ENCODE measurements at places on chromosomes 3 and 15.

DNA sequence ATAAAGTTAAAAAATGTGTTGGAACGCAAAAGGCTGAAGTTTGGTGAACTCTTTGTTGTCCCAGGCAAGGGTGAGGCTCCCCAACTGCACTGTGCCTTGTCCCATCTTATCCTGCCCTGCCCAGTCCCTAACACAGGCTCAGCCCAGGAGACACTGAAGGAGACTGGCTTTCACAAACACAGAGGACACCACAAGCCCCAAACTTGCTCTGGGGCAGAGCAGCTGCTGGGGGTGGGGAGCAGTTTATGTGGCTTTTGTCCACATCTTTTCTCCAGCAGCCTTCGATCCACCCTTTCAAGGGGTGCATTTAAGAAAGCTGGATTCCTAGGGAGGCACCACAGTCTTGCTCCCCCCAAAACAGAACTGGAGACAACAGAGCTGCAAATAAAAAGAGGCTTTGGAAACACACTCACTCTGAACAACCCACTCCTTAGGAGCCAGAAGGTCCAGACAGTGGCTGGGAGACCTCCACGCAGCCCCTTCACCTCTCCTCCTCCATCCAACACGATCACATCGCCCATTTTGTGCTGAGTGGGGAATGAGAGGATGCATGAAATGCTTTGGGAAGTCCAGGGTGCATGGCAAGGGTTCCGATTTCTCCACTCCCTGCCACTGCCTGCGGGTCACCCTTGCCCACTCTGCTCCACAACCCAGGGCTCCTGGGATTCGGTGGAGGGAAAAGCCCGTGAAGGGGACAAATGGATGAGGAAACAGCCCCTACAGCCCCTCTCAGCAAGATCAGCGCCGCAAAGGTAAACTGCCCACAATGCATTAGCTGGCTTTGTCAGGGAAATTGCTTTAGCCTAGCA, 260.5 kb upstream of the TLE3 start:
- DNase-seq = no peak

DNA sequence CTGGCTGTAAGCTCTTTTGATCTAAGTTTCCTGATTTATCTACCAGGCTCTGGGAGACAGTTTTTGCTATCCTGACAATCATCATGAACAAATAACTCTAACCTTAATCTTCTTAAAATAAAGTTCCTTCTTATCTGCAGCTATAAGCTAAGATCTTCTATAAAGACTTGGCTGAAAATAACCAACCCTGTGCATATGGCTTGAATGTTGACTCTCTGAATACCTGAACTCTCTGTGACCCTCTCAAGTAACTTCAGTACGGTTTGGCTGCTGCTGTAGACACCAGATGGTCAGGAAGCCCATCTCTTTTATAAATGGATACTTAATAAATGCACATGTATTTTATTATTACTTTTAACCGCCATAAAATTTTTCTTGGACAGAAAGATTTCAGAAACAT, 412.4 kb upstream of the CBLB start:
- peak; percentile 77 for DNase-seq

DNA sequence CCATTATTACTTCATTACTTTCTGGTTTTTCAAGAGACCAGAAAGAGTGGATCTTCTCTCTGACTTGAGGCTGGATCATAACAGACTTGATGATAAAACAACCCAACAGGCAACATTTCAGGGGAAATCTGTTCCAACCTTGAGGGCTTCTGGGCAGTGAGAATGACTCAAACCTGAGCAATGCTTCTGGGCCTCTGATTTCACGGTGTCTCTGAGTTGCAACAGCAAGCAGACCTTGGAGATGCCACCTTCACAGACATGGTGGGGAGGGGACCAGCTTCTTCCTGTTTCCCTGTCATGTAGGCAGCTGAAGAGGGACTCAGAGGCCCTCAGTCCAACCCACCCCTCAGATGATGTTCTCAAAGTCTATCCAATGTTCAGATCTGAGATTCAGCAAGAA, 104.0 kb downstream of the ABHD5 start:
- no peak for DNase-seq

DNA sequence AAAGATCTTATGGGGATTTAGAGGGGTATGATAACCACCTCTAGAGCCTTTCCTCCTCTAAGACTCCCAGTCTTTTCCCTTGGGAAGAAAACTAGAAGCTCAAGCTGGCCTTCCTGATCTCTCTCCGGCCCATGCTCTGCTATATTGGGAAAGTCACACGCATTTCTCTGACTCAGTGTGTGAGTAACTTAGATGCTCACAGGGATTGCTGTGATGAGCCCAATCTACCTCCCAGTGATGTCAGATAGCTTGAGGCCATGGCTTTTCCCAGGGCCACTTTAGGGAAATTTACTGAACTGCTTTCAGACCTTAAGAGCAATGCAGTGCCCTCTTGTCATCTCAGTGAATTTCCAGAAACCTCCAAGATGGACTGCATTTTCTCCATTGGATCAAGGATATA, 8.6 kb upstream of the ST8SIA2 start:
- no peak for DNase-seq

DNA sequence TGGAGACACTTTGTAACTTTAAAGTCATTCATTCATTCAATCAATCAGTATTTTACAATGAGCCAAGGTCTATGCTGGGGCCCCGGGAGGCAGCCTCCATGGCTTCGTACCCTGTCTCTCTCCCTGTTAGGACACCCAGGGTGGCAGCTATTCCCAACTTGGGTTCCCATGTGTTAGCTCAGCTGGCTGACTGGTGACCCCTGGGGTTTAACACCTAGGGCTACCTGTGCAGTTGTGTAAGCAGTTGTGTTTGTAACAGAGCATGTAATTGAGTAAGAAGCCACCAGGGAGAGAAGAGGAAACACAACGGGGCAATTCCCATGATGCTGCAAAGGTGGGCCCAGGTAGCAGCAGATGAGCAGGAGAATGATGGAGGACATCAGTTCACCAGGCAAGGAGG, 132.4 kb downstream of the ADAMTS9 start:
- peak; percentile 12 for DNase-seq

DNA sequence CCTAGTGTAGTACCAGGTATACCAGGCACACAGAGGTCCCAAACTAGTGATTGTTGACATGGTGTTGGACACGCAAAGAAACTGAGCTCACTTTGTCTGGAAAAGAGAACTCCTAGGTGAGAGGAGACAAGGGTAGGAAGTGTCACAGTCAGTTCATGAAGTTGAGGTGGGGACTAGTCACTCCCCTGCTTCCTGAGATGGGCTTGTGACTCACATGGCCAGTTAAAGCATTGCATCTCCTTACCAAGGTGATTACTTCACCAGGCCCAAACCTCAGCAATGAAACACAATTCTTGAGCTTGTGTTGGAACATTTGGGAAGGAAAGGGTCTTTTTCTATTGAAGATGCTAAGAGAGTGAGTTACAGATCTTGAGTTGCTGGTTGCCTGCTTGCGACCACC, 49.2 kb upstream of the RAD18 start:
- no peak for DNase-seq

GRCh38 chr3:78645628-78646310, 1122.0 kb downstream of the ROBO1 start:
- DNase-seq = peak; percentile 69

DNA sequence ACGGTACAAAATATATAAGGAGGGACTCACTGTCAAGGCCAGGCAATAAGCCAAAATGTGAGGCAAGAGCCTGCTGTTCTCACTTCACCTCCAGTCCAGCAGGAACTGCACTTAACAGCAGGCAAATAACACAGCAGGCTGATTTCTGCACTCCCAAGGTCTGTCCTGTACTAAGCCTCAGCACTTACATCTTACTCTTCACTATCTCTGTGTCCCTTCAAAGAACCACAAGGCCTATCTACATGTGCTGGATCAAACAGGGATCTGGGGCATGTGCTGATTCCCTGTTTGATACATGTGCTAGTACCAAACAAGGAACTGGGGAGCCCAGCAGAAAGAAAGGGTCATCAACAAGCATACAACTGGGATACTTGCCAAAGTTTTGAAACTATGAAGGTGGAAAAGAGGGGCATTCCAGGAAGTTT, 22.2 kb downstream of the UACA start:
- no peak for DNase-seq
